ENCODE measurements at places on chromosomes 2 and 18.

DNA sequence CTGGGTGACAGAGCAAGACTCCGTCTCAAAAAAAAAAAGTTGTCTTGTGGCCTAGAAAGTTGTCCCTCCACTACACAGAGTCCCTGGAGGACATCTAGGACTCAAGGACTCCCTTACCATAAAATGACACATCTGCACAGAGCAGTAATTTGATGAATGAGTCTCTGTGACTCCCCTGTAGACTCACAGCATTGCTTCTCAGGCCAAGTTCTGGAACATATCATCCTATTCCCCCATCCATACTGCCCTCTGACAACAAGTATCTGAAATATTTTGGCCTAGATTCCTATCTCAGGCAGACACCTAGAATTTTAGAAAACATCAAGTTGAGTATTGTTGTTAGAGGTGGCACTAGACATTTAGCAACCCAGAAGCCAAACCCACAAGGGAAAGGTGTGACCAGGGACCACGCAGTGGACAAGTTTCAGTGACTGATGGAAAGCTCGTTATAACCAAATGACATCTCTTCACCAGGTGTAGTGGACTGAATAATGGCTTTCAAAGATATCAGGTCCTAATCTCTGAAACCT, 97.9 kb upstream of the ATP8B1 start:
- no peak for DNase-seq

DNA sequence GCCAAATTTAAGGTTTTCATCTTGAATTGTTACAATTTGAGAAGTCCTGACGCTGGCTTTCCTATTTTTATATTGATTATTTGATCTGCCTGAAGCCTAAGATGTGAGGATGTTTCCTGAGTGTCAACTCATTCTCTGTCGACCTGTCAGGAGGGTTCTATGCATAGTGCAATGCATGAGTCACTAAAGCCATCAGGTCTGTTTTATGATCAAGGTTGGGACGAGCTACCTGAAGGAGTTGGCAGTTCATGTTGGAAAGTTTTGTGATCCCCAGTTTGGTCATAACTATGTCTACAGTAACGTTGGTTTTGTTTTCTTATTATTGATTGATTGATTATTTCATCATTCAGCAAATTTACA, 71.2 kb downstream of the NABP1 start:
- no peak for DNase-seq

DNA sequence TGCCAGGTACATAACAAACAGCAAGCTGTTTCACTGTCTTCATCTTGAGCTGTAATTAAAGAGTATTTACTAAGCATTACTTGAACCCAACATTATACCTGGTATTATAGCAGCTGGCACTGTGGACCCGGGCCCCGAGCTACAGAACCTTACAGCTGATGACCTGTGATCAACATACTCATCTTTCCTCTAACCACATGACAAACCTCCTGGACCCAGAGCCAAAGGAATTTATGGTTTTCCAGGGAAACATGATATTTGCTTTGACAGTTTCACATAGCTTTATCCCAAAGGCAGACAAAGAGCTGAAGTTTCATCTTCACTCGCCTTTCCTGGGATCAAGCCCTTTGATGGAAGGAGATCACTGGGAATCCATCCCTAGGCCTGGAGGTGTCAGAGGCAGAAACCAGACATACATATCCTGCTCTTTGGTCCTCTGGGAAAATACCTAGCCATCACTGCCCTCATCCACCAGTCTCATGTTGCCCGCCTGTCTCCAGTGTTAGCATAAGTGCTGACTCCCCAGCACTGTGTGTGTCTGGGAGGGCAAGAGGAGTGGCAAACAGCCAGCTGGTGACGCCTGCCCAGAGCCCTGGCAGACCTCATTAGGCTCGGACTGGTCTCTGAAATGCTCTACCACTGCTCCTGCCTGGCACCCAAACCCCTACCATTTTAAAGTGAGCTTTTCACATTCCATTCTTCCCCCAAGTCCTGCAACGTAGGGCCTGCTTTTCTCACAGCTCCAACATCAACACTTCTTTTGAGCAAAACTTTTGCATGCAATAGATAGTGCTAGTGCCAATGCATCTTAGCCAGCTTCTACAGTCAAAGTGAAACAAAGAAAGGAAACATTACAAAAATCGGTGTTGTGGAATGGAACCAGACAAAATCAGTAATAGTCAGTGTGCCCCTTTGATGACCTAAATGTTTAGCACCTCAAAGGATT, 138.8 kb upstream of the CTAGE1 start:
- no peak for DNase-seq

DNA sequence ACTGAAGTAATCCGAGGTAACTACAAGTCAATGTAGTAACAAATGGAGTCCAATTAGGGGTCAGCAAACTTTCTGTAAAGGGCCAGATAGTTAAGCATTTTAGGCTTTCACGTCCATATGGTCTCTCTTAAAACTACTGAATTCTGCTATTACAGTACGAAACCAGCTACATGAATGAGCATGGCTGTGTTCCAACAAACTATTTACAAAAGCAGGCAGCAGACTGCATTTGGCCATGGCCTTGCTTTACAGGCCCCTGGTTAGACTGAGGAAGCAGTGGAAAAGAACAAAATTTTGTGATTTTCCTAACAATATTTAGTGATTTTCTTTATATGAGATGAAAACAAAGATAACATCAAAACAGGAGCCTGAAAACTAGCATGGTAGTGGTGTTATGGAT, 64.0 kb downstream of the RTN4 start:
- DNase-seq = no peak

GRCh38 chr18:37421341-37422077, 144.1 kb downstream of the CELF4 start:
- no peak for DNase-seq
